ENCODE measurements at places on chromosomes 12 and 14.

DNA sequence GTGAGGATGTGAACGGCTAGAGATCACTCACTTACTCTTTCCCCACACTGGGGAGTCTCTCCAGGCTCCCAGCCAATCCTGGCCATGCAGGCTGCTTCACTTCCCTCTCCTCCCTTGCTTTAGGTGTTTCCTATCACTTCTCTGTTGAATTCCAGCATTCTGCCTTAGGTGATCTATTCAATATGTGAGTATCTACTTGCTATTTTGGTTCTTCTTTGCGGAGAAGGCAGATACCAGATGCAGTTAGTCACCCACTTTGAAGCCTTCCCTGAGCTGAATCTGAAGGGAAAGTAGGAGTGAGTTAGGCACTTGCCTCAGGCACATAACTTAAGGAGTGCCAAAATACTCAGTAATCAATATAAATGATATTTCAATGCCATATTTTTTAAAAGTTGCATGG lies 36.0 kb upstream of the FAR2 start:
- no peak for DNase-seq

- no peak for DNase-seq
These were observed 2.7 kb upstream of the SAMD4A start for GRCh38 chr14:54564071-54564867.

- no peak for DNase-seq
These were observed 57.8 kb upstream of the FSCB start for GRCh38 chr14:44564908-44565307.

DNA sequence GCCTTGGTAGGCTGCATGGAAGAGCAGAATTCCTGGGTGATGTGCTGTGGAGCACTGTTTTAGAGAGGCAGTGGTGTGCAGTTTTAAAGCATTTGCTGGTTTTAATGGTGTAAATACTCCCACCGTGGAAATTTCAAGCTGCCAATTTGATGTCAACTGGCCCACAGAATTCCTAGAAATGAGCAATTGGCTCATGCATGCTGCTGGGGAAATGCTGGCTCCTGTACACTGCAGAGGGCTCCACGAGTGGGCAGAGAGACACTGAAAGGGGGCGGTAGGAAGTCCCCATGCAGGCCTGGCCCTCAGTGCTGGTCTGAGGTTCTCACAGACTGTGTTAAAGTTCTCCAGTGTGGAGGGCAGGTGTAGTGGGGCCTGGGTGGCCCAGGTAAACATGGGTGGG lies 99.4 kb upstream of the NTF3 start:
- no peak for DNase-seq

DNA sequence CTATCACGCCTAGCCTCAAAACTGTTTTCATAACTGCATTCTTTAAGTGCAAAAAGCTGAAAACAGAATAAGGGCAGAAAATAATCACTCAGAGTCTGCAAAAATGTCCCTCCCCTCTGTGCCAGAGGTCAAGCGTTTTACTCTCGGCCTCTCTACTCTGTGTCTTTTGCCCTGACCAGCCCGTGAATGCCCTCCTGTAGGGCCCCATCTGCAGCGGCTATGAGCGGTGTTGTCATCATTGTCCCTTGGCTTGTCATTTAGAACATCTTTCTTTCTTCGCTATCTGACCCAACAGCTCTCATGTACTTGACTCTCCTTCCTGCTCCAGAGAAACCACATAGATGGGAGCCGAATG lies 21.7 kb downstream of the ELK3 start:
- DNase-seq = no peak

Data from adrenal gland (tissue), 19 donors.